NCI-H1436 (cell line): ENCODE measurements at places on chromosomes 1 and 21.

DNA sequence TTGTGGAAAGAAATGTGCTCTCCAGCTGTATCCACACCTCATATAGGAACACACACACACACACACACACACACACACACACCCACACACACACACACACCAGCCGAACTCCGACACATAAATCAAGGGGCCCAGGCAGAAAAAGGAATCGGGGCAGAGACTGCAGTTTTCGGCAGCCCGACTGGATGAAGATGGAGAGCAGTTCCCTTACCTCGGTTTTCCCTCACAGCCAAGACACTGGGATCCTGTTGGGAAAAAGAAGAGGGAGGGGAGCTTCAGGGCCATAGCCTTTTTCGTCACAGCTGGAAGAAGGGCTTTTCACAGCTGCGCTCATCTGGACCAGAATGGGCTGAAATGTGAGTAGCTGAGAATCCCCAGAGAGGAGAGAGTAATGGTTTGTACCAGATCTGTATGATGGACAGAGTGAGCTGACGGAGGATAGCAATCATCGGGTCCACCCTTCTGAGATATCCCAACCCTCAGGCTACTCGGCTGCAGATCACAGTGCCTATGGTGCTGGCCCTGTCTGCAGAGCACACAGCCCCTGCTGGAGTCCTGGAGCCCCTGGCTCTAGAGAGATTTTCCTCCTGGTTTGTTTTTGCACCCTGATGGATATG is 37.7 kb downstream of the PIK3C2B start:
- no peak for DNase-seq

DNA sequence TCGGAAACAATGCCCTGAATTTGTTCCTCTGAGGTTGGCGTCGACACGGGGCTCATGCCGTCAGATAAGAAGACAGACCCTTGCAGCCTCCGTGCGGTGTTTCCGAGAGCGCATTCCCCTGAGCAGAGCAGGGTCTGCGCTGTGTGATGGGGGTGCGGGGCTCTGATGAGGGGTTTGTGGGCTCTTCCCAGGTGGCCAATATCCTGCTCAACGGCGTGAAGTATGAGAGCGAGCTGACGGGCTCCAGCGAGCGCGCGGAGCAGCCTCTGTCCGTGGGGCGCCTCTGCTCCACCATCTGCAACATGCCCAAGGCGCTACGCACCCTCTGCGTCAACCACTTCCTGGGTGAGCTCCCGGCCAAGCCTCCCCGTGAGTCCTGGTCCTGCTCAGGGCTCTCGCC is 17.3 kb downstream of the SLC45A1 start:
- no peak for DNase-seq

DNA sequence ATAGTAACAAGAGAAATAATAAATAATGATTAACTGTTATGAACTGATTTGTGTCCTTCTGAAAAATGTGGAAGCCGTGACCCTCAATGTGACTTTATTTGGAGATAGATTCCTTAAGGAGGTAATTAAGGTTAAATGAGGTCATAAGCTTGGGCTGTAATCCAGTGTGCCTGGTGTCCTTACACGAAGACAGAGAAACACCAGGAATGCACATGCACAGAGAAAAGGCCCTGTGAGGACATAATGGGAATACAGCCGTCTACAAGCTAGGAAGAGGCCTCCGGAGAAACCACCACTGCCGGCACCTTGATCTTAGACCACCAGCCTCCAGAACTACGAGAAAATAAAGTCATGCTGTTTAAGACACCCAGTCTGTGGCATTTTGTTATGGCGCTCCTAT is 215.9 kb downstream of the NEGR1 start:
- DNase-seq = no peak

GRCh38 chr1:2525572-2525919 is 850 bp downstream of the PANK4 start:
- DNase-seq = no peak

DNA sequence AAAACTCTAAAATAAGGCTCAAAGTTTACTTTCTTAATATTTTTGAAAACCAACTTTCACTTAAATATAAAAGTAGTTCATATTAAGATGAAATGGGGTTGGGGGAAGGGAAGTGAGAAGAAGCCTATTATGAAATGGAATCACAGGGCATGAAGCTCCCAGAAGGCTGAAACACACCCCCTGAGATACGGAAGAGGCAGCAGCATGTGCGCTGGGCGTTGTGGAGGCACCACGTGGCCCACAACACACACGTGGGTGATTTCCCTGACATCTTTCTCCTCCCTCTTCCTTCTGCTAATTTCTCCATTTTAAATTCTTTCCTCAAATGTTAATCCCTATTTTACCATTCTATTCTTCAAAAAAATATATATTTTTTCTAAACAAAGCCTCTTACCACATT is 35.6 kb upstream of the SEC16B start:
- no peak for DNase-seq

DNA sequence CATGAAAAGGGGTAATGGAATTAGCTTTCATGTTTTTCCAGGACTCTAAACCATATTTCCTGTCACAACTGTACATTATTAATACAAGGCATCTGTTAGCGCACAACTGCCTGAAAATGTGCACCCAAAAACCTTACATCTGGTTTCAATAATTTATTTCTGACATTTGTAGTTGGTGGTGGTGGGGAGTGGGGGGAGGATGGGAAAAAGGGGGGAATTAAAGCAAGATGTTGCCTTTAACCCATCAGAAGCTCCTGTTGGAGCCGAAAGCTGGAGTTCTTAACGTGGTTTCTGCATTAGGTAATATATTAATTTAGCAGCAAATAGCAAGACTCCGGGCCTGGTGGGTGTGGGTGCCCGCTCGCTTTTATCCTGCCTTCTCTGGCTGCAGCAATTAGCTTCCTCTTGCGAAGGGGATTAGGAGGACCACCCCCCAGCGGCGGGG is 36.9 kb upstream of the HHAT start:
- DNase-seq = no peak

- DNase-seq = no peak
Observed at GRCh38 chr1:247557926-247558674, 9.2 kb downstream of the GCSAML start.

GRCh38 chr1:203082571-203083462 is 3.0 kb downstream of the MYOG start:
- DNase-seq = no peak

DNA sequence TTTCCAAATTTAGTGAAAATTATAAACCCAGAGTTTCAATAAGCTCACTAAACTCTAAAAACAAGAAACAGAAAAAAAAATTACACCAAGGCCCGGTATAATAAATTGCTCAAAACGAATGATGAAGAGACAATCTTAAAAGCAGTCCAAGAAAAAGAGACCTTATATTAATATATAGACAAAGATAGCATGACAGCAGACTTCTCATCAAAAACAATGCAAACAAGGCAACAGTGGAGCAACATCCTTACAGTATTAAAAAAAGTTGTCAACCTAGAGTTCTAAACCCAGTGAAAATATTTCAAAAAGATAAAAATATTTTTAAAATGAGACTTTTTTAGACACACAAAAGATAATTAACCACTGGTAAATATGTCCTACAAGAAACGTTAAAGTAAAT is 46.7 kb downstream of the KIFAP3 start:
- DNase-seq = no peak

DNA sequence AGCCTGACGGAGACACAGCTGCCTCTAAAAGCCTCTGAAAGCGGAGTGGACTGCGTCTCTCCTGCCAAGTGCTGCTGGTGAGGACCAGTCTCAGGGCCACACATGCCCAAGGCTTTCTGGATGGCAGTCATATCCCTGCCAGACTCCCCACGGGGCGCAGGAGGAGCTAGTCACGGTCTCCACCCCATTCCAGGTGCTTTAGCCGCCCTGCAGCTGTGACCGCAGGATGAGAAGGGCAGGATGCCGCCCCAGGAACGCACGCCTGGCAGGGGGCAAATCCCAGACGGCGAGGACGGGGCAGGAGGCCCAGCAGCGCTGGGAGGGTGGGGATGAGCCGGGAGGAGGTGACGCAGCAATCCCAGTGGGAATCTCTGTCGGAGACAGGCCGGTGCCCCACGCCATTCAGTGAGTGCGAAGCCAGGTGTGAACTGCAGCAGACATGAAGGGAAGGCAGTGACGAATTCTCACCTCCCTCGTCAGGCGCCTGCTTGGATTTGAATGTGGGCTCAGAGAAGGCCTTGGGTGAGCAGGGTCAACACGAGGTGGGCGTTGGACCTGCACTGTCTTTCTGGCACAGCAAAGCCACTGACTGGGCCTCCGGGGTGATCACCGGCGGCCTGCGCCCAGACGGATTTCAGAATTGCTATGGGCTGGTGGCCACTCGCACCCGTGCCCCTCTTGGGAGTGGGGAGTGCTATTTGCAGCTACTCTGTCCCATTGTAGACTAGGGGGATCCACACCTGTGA is 38.5 kb upstream of the SLC19A1 start:
- DNase-seq = no peak

DNA sequence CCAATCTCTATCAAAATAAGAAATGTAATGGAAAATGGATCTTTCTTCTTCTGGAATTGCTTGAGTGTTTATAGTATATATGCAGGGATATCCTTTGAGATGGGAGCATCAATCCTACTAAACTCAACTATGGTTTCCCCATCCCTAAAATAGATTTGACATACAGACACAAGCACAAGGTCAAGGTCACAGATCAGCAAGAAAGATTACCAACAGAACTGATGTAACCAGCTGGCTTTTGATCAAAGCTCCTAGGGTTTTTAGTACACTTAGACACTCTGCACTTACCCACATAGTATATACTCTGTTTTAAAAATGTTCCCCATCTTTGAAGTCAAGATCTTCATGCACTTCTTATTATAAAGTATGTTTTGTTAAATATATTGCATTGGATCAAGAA is 85.5 kb downstream of the NRIP1 start:
- no peak for DNase-seq

DNA sequence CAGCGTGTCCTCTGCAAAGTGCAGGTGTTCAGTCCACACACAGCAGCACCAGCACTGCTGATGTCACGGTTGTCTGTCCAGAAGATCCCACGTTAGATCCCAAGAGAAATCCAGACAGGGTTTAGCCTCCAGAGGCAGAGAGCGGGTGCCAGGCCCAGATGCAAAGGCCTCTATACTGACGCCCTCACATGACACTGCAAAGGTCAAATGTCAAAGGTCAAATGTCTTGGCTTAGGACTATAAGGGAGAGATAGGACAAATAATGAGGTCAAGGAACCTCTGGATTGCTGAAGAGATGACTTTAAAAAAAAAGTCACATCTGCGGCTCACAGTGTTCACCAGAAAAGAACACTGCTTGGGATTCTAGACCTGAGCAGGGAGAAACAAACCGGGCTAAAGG is 101.5 kb downstream of the COLGALT2 start:
- no peak for DNase-seq

DNA sequence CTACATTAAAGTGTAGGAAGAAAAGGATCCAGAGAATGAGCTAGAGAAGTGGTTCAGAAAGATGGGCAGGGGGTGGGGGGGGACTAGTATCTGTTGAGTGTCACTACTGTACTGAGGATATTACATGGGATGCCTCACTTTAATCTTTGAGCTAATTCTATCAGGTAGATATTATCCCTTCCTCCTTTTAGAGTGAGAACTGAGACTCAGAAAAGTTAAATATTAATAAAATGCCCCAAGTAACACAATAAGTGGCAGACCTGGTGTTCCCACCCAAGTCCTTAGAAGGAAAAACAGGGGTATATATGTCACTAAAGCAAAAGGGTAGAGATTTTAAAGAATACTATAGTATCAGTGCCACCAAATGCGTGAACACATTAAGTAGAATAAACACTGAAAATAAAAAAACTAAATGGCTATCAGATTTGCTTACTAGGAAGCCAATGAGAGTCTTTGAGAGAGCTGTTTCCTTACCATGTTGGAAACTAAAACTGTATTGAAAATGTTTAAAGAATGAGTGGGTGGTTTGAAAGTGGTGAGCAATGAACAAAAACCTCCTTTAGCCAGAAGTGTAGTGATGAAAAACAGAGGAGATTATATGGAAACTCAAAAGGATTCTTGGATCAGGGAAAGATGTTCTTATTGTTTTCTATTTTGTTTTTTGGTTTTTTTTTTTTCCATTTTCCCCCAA is 230.8 kb downstream of the BARHL2 start:
- DNase-seq = no peak

GRCh38 chr1:226871636-226872327 is 1.4 kb downstream of the PSEN2 start:
- DNase-seq = no peak

GRCh38 chr1:117209094-117209493 is 1.6 kb downstream of the VTCN1 start:
- no peak for DNase-seq
